ENCODE measurements at places on chromosomes 12 and 14. TPM values are rescaled to one million over a fixed set of nuclear protein-coding genes. Genes with fewer than 3 reads are reported as not detected.

KCNJ8 gene
- total RNA-seq, result 4.8 TPM

DNA sequence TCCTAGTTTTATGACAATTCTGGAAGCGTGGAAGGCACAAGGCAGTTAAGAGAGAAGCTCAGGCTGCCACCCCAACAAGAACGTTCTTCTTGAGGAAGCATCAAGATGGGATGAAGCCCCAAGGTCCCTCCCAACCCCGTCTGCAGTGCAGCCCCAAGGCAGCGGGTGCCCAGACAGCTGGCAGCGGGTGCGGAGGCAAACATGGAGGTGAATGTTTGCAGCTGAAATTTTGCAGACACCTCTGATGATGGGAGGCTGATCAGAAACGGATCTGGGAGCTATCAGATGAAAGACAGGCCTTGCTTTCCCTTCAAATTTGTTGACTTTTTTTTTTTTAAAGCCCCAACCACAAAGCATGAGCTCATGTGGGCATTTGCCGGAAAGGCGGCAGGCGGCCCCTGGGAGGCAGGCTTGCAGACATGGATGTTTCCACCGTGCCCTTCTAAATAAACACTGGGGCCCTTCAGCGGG lies 230.7 kb upstream of the RTL1 start:
- no peak for DNase-seq

- DNase-seq, result no peak
Observed at GRCh38 chr12:30687265-30687986, 8.2 kb downstream of the IPO8 start.

DNA sequence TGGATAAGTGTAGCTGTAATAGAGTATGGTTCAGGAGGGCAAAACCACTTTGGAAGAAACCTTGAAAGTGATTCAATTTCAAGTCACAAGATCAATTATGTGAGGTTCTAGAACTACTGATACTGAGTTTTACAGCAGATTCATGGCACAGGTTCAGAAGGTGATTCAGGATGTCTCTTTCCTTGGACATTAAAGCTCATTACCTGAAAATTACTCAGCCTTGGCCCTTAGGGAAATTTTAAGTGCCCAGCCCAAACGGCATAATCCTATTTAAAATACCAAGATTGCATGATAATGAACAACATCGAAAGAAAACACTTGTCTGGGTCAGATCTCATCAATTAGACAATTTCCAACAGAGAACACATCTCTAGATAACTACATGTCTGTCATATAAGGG lies 70.2 kb upstream of the SLC38A2 start:
- DNase-seq, result no peak

GRCh38 chr14:81138429-81138828 lies 82.3 kb downstream of the GTF2A1 start:
- no peak for DNase-seq

All from dorsolateral prefrontal cortex (tissue), 122 donors.